ENCODE measurements at places on chromosomes 13 and 19.

GRCh38 chr19:17289489-17289888 lies 7.8 kb downstream of the ANKLE1 start:
- peak; percentile 90 for DNase-seq

DNA sequence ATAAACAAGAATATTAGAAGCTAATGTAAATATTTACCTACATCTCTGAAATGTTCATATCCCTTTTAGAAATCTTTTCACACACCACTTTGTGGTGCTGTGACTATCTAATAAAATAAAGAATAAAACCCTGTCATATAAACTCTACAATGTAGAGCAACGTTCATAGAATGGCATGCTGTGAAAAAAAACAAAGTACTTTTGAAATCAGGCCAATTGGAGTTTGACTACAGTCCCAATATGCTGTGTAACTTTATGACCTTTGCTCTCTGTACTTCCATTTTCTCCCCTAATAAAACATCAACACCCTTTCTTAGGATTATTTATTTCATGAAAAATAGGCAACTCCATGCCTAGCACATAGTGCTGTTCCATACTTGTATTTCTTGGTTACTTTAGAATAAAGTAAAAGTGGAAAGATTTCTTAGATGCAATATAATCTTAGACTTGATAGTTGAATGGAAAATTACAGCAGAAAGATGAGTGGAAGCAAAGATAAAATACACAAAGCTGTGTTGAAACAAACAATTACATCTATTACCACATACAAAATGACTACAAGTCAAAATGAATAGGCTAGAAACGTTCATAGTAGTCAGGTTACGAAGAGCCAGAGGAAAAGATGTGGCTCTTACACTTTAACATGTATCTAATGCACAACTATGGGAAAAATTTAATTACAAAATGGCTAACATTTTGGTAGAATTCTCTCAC lies 613.2 kb upstream of the SLITRK5 start:
- no peak for DNase-seq

GRCh38 chr13:77692746-77693448 lies 4.6 kb upstream of the SLAIN1 start:
- no peak for DNase-seq

DNA sequence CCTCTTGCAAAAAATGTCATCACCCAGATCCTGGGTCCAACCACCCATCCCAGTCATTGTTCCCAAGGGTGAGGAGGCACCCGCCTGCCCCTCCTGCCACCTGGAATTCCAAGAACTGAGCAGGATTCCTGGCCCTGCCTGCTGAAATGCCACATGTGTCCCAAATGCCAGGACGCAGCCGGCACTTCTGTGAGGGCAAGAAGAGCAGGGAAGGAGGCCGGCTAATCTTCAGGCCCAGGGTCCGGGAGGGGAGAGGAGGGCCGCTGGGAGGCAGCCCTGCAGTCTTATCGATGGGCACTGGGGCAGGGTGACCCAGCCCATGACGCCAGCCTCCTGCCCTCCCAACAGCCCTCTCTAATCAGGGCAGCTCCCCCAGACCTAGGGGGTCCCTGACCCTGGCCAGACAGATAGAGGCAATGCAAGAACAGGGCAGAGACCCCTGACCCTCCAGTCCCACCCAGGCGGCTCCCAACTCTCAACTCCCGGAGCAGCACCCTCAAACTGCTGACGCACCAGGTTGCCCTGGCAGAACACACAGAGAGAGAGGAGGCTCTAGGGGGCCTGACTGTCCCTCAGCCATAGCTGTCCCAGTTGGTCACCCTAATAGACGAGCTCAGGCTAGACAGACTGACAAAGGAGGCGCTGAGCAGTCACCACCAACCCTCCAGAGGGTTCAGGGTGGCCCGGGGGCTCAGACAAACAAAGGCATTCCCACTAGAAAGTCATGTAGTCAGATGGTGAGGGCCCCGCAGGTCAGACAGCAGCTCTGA lies 1.5 kb downstream of the MFSD12 start:
- DNase-seq, result no peak

DNA sequence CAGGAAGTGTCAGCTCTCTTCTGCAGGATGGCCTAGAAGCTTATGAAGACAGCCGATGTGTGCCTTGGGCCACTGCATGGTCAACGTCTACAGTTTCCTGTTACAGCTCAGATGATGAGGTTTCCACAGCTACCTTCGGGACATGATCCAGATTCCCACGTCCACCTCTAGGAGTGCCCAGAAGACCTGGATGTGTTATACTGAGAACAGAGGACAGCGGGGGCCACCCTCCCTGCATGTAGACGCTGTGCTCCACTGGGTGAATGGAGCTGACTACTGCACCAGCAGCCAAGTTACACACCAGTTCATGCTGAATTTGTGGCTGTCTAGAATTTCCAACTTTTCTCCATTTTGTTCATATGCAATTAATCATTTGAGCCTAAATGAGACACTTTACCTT lies 78.5 kb upstream of the MTIF3 start:
- no peak for DNase-seq

DNA sequence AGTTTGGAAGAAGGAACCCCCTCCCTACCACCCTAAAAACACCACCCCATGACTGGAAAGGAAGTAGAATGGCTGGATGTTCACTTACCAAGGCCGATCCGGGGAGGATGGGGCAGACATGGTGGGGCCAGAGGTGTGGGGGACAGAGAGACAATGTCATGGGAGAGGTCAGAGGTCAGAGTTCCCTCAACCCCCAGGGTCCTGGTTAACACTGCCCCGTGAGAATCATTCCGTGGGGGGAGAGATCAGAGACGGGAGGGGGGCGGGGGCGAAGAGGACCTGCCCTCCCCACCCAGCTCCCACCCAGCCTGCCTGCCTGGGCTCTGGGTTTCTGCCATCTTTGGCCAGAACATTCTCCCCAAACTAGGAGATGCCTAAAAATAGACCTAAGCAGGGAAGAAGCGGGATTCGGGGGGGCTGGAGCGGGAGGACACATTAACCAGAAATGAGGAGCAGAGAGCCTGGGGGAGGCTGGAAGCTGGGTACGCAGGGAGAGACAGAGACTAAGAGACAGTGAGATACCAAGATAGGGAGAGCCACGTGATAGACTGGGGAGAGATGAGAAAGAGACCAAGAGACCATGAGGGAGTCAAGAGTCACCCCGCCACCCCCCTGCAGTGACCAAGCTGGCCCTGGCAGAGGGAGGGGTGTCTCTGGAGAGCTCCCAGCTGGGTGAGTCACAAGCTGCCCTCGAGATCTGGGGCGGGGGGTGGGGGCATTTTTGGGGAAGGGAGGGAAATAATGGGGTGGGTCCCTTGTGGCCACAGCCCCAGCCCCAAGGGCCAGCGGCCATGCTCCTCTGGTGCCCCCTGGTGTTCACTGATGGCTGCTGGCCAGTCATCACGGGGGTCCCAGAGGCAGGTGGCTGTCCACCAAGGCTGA lies 6.1 kb upstream of the KANK2 start:
- DNase-seq, result peak; percentile 89

Data from hematopoietic multipotent progenitor cell treated with erythropoietin and hydrocortisone succinate and interleukin-3 and kit ligand, for 8 days (in vitro differentiated cells).